Activated CD8-positive, alpha-beta memory T cell treated with anti-CD3 and anti-CD28 coated beads for 1 hour (primary cell): ENCODE measurements at places on chromosomes 6 and 20.

DNA sequence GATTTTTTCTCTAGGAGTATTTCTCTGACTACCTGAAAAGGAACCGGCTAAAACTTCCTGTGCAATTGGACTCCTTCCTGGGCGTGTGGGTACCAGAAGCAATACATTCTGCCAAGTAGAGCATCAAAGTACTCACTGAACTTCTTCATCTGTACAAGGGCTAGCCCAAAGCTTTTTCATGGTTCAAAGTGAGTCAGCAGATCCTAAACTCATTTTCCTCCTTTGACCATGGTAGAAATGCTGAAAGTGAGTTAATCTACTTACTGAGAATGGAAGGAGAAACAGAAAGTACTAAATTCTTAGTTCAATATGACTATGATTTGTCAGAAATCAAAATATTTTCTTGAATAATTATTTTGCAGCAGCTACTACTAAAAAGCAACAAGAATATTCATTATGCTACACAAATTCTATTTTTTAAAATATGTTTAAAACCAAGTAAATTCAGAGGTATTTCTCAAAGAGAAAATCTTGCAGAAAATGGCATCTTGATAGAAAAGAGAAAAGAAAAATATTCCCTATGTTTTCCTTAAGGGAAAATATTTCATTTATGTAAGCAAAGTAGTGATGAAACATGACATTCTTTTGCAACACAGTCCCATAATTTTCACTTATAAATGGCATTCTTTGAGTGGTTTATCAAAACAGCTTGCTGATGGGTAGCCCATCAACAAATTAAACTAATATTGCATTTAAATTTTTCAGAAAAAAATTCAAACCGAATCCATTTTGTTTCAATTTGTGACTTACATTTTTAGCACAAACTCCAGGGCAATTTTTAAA lies 3.7 kb upstream of the BEND6 start:
- no peak for DNase-seq

GRCh38 chr20:55004044-55004443 lies 528.7 kb downstream of the DOK5 start:
- DNase-seq = no peak

- DNase-seq = no peak
Observed at GRCh38 chr6:10838794-10839333, 525 bp upstream of the MAK start.

GRCh38 chr6:7218406-7218988 lies 94.5 kb downstream of the SSR1 start:
- no peak for DNase-seq

DNA sequence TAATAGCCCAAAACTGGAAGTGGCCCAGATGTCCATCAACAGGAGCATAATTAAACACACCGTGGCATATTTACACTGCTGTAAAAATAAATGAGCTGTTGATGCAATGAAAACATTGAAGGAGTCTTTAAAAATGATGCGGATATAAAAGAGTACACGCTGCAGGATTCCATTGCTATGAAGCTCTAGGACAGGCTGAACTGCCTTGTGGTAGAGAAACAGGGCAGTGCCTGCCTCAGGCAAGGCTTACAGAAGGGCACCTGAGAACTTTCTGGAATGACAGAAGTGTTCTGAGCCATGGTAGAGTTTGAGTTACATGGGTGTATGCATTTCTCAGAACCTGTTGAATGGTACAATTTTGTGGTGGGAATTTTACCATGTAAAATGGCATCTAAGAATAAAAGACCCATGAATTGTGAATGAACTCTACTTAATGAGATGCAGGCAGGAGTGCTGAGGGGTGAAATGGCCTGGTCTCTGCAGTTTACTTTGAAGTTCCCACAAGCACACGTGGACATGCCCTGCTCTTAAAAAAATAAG lies 45.3 kb upstream of the RIN2 start:
- no peak for DNase-seq

DNA sequence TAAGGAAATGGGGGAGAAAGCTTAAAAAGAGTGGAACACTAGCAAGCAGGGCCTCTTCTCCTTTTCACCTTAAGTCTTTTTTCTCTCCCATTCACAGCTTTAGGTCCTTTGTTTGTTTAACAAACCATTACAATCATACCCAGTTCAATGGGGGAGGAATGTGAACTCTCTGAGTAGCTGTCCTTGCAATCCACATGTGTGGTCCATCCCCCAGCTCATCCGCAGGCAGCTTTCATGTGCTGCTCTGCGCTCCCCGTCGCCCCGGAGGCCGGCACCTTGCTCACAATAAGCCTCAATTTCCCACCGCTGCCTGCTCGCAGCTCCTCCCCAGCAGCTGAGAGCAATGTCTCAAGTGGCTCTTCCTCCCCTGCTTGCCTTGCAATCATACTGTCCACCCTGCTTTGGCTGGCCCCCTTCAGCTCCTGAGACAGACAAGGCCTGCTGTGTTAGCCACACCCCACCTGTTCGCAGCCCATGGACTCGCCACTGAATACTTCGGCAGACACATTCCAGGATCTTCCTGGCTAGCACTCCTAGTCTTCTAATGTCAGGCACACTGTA lies 49.1 kb downstream of the PLAGL1 start:
- no peak for DNase-seq

DNA sequence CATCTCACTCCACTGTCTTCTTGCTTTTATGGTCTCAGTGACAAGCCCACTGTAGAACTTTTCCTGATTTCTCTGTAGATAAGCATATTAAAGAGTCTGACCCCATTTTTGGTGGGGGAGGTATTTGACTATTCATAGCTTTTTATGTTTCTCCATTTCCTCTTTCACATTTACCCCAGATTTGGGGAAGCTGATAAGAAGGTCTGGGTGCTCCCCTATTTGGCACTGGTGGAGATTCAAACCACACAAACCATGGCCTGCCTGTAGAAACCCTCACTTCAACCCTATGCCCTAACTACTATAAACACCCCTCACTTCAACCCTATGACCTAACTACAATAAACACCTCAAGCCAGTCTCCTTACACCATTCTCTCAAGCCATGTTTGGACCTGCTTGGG lies 196.2 kb upstream of the SYNDIG1 start:
- DNase-seq = no peak

- DNase-seq = no peak
Observed at GRCh38 chr6:111291336-111292259, 191.4 kb downstream of the REV3L start.

- no peak for DNase-seq
Observed at GRCh38 chr6:46221222-46221793, 50.5 kb upstream of the ENPP5 start.

DNA sequence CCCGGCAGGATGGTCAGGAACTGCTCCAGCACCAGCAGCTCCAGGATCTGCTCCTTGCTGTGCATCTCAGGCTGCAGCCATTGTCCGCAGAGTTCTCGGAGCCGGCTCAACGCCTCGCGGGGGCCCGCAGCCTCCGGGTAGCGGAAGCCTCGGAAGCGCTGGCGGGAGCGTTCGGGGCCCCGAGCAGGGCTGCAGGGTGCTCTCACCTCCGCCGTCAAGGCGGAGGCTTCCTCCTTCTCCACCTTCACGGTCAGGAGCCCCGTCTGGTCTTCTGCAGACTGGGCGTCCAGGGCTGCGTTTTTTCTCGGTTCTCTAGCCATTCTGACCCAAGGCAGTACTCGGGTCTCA lies 434 bp downstream of the ZKSCAN4 start:
- no peak for DNase-seq

GRCh38 chr6:38957426-38957825 lies 91.2 kb upstream of the GLP1R start:
- no peak for DNase-seq

- DNase-seq = no peak
Observed at GRCh38 chr6:44105146-44105545, 22.1 kb downstream of the MRPL14 start.

DNA sequence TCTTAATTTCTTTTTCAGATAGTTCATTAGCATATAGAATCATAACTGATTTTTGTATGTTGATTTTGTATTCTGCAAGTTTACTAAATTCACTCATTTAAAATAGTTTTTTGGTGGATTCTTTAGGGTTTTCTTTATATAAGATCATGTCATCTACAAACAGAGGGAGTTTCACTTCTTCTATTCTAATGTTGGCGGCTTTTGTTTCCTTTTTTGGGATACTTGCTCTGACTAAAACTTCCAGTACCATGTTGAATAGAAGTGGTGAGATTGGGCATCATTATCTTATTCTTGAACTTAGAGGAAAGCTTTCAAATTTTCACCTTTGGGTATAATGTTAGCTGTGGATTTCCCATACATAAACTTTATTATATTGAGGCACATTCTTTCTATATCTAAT lies 296.9 kb downstream of the BCKDHB start:
- no peak for DNase-seq

GRCh38 chr6:143026696-143027449 lies 33.8 kb upstream of the AIG1 start:
- DNase-seq = peak; percentile 17
